Activated CD8-positive, alpha-beta memory T cell treated with anti-CD3 and anti-CD28 coated beads, Interleukin-2, amount 10 ng/mL, durations not matched to agents 7 days and 5 days (primary cell): ENCODE measurements at places on chromosomes 5 and 9.

DNA sequence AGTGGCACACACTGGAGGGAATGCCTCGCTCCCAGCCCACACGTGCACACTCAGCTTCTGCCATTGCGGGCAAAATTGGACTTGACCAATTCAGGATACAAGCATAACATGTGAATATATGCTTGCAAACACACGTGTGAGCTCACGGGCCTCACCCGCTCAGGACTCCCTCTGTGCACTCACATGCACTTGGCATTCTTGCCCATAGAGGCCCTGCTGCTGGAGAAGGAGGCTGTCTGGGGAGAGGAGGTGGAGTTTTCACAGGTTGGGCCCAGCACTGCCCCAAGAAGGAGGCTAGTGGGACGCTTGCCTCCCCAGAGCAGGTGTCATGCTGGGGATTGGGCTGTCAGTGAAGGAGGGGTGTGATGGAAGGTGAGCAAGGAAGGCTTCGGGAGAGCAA lies 1.7 kb downstream of the MYMK start:
- DNase-seq: no peak

- no peak for DNase-seq
Observed at GRCh38 chr9:68844631-68845612, 139.9 kb downstream of the PIP5K1B start.

DNA sequence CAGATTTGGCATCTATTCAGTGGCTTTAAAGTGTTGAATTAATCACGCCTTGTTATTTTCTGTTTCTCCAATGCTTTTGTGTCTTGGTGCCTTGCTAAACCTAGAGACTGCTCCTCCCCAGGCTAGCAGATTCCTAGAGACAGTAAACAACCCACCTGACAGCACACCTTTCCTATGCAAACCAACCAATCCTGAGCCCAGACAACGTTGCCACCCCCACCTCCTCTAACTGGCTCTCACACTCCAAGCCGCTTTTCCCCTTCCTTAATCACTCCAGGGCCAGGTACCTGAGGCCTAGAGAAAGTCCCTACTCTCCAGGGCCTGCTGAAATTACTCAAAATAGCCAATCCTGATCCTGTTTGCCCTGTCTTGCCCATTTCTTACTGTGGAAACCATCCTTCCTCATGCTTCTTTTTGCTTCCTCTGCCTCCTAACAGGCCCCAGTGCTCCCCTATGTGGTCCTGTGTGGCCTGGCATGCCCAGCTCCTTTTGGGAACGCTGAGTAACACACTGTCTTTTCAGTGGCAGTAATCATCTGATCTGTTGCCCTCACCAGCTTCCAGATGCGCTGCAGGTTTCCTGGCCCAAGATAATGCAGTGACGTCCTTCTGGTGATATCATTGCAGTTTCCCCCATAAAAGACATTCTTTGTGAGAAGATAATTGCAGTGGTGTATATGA lies 53.4 kb downstream of the GAS1 start:
- no peak for DNase-seq

DNA sequence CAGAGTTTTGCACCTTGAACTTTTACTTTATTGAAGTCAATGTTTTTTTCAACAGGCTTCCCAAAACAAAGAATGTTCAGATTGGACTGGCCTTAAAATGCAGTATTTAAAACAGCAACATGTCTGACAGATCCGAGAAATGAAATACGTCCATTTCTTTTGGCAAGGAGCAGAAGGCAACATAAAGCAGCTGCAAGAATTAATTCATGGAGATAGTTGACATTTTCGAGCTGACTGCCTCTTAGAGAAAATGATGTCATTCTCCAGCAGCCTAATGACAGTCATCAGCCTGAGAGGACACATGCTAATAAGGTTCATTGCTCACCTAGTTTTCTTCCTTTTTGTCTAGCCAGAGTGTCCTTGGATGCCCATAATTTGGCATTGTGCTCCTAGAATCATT lies 232.2 kb upstream of the SEMA6A start:
- no peak for DNase-seq
